Activated T-cell treated with anti-CD3 and anti-CD28 coated beads for 48 hours (primary cell): ENCODE measurements at places on chromosomes 16 and 17.
A peak's percentile ranks its signal among the peaks of the same experiment; 100 is the strongest.

- DNase-seq = no peak
These were observed 32.1 kb downstream of the ABR start for GRCh38 chr17:1147664-1148063.

DNA sequence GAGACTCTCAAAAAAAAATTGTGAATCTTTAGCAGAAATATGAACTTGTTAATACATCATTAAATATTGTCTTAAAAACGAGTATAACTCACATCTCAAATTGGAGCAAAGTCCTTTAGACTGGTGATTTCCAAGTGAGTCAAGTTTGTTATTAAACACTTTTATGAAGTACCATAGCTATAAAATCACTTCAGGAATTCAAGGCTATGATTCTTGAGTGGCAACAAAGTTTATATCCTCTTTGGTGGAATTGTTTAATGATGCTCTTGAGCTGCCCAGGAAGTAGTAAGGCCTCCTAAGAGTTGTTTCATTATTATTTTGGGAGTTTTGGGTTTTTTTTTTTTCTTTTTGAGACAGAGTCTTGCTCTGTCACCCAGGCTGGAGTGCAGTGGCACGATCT is 16.7 kb upstream of the BLMH start:
- no peak for DNase-seq

- DNase-seq = no peak
These were observed 1.6 kb downstream of the SPATA32 start for GRCh38 chr17:45260204-45260783.

DNA sequence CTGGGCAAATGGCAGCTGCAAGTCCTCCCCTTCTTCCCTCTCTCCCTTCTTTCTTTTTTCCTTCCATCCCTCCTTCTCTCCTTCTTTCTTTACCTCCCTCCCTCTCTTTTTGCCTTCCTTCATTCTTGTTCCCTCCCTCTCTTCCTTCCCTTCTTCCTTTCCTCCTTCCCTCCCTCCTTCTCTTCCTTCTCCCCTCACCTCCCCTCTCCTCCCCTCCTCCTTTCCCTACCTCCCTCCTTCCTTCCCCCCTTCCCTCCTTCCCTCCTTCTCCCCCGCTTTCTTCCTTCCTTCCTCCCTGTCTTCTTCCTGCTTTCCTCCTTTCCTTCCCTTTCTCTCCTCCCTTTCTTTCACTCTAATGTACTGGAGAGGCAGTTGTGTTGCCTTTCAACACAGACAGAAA is 110.8 kb upstream of the SALL1 start:
- no peak for DNase-seq

GRCh38 chr16:75074920-75075687 is 41.5 kb downstream of the LDHD start:
- DNase-seq = peak; percentile 71

- DNase-seq = no peak
These were observed 45.2 kb downstream of the AXIN2 start for GRCh38 chr17:65515959-65516948.

DNA sequence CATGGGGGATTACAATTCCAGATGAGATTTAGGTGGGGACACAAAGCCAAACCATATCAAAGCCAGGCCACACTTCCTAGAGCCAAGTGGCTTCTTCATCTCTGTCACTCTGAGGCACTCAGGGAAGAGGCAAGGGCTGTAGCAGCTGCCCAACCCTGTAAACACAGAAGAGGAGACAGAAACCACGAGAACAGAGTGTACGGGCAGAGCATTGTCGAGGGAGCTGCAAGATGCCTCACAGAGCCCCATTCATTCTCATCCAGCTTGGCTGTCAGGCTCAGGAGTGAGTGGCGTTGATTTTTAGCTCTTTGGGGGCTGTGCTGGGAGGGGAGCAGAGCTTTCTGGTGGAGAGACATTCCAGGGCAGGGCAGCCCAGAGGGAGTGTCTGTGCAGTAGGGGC is 117.2 kb upstream of the SALL1 start:
- no peak for DNase-seq

DNA sequence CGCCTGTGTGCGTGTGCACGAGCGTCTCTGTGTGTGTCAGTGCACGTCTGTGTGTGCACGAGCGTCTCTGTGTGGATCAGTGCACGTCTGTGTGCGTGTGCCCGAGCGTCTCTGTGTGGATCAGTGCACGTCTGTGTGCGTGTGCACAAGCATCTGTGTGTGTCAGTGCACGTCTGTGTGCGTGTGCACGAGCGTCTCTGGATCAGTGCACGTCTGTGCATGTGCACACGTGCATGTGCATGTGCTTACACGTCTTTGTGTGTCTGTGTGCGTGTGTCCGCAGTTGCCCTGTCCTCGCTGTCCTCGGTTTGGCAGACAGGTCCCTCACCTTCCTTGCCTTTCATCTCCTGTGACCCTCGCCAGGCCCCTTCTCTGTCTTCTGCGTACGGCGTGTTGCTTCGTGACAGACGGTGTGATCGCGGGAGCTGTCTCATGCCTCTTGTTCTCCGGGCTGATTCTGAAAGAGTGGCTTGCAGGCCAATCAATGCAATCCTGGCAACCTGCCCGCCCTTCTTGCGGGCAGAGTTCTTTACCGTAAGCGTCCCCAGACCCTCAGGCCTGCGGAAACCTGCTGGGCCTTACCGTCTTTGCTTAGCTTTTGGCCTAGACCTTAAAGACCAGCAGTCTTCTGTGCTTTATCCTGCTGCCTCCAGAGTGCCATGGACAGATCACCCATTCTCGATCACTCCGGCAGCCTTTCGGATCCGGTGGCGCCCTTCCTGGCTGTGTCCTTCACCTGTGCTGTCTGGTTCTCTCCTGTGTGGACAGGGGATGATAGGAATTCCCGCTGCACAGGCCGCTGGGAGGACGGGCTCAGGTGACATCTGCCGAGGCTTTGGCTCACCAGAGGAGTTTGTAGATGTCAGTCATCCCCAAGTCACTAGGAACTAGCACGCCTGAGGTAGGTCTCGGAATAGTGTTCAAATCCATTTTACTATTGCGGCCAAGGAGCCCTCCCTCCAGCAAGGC is 18.5 kb downstream of the MLYCD start:
- DNase-seq = no peak

DNA sequence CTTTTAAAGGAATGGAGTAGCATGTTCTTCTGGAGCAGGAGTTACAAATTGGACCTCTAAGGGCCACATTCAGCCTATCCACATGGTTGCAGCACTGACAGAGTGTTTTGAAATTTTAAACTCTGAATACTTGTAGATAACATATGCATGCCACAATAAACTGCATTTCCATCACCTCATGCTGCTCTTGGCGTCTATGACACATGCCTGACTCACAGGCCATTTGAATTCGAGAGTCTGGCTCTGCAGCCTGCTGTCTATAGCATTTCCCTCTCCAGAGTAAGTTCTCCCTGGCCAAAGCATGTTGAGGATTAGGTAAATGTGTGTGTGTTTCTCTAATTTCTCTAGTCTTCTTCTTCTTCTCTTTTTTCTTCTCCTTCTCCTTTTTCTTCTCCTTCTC is 28.7 kb upstream of the MYOCD start:
- no peak for DNase-seq

DNA sequence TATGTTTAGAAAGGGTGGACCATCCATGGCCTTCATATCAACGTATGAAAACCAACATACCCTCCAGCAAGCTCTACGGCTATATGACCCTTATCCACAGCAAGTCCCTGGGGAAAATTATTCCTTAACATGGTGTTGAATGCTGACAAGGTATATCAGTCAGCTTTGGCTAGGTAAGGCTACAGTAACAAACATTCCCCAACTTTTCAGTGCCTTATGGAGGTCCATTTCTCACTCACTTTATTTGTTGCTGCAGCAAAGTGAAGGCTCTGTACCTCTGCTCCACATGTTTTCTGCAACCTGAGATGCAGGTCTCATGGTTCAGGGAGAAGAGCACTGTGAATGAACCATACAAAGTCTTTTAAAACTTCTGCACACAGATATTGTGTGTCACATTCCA is 83.8 kb upstream of the TOX3 start:
- DNase-seq = no peak

DNA sequence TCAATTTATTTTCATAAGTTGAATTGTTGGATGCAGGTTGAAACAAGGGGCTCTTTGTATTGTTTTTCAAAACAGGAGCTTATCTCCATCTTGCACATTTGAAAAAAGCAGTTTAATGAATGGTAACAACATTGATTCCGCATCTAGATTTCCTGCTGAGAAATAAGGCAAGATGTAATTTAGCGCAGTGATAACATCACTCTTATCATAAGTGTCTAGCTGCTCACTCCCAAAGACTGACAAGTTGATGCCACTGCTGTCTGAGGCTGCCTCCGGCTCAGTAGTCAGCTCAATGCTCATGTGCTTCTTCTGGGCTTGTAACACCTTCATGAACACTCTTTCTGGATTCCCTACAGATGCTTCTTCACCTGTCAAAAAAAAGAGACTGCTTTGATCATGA is 92.4 kb downstream of the KPNA2 start:
- no peak for DNase-seq

GRCh38 chr16:87380403-87380802 is 3.2 kb downstream of the FBXO31 start:
- no peak for DNase-seq

DNA sequence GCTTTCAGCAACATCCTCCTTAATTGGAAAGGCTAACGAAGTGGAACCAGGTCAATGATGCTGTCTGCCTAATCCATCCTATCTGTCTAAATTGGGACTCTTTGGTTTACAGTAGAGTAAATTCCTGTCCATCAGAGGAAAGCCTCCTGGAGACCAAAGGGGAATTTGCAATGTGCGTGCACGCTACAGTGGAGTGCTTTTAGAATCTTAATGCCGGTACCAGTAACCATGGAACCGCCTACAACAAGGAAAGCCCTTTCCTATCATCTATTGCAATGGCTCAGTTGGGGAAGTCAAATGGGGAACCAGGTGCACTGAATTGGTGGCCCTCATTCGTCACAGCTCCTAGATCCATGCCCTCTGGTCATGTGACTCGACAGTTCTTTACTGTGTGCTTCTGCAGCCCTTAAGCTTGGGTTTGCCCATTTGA is 110.1 kb downstream of the XYLT1 start:
- no peak for DNase-seq

DNA sequence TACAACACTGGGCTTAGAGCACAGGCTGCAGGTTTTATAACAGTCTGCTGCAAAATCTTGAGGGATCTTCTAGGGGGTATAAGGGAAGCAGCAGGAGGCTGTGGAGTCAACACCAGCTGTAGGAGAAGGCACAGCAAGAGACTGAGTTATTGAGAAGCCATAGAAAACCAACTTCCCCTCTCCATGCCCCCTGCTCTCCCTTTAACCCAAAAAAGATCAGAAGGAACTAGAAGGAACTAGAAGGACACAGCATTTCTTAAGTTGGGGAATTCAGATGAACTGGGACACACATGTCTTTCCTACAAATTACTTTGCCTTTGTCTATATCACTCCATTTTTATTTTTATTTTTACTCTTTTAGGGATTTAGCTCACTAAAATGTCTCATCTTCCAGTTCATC is 6.2 kb upstream of the CCL18 start:
- DNase-seq = no peak

DNA sequence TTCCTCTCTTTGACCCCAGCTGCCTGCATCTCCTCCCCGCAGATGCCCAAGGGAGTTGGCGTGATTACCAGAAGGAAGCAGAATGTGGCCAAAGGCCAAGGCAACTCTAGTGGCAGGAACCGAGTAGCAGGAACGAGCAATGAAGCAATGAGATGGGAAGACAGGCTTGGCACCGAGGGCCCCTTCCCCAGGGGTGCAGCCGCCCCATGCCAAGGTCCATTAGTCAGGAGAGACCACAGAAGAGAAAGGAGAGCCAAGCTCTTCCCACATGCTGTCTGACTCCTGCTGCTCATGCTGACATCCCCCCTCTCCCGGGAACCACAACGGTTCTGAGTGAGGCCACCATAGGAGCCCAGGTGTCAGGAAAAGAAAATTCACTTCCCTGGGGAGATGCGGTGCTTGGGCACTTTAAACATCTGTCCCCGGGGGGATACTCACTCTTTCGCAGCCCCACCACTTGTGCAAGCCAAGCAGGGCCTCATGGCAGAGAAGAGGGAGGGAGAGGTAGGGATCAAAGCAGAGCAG is 67.4 kb downstream of the MYO18A start:
- DNase-seq = no peak

DNA sequence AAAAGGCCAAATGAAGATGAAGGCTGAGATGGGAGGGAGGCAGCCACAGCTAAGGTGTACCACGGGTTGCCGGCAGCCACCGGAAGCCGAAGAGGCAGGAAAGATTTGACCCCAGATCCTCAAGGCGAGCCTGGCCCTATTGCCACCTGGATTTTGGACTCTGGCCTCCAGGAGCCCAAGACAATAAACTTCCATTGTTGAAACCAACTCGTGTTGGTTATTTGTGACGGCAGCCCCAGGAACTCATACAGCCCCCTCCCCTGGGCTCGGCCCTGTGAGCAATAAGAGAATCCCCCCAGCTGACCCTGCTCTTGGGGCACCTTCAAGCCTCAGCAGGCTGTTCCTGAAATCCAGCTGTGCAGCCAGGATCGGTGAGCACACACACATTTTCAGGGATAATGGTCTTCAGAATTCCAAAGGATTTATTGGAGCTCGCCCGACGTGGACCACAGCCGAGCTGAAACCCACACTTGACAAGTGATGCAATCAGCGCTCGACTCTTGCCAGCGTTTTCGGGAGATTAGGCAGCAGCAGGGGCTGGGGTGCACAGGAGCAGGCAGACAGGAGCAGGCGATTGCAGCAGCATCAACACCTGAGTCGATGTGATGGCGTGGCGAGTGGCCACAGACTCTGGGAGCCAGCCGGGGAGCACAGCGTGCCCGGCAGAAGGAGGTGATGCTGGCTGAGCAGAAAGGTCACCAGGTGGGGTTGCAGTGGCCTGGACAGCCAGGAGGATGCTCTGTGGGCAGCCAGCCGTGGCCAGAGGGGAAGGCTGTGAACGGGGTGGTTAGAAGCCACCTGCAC is 22.4 kb upstream of the CBX4 start:
- no peak for DNase-seq

DNA sequence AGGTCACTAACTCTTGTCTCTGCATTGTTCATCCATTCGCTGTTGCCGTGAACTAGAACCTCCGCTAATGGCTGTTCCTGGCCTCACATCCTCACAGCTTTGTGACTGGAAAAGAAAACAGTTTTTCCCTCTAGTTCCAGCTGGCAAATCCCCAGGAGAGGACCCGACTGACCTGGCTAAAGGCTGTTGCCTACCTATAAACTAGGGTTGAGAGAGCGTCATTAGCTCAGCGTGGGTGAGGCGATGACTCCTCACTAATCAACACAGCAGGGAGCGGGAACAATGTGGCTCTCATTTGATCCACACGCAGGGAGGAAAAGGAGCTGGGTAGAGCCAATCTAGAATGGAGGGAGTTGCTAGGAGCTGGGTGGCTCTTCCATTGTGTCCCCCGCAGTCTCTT is 282.1 kb upstream of the IRX5 start:
- no peak for DNase-seq

- no peak for DNase-seq
These were observed 136.7 kb upstream of the FAM20A start for GRCh38 chr17:68737761-68738443.
